Stimulated activated CD4-positive, alpha-beta T cell treated with anti-CD3 and anti-CD28 coated beads, Interleukin-1b, Interleukin-23, amount 100 ng/mL, for 1 hour (primary cell): ENCODE measurements at places on chromosomes 2 and 18.

GRCh38 chr2:234335661-234336228 lies 161.1 kb downstream of the ARL4C start:
- DNase-seq = no peak

- no peak for DNase-seq
These were observed 19.1 kb upstream of the GCFC2 start for GRCh38 chr2:75729861-75730260.

- DNase-seq = no peak
These were observed 84.5 kb downstream of the ABI2 start for GRCh38 chr2:203412546-203413331.

DNA sequence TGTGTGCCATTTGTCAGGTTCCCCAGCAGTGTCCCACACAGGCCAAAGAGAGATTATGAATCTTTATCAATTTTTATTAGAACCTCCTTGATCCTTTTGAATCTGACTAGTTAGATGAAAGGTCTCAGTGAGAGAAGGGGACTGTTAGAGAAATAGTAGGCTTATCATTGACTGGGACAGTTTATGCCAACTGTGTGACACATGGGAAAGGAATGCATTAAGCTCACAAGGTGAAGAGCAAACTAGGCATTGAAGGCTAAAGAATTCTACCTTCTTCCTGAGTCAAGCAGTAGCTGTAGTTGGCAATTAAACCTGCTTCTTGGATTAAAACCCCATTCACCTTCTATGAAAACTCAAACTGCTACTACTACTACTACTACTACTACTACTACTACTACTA lies 389.6 kb upstream of the CDH19 start:
- no peak for DNase-seq

DNA sequence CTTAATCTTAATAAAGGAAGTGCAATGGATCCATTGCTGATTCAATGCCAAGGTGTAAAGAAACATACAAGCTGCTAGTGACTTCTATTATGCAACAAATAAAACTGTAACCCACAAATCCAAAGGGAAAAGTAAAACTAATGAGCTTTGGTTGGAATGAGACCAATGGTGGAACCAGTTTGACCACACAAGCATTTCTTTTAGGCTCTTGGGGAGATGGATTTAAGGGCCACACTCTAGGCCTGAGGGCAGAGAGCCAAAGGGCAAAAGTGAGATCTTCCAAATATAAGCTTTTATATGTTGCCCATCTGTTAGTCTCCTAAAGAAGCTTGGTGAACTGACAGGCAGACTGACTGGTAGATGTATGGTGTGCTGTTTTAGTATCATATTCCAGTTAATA lies 41.5 kb upstream of the MMADHC start:
- DNase-seq = no peak

DNA sequence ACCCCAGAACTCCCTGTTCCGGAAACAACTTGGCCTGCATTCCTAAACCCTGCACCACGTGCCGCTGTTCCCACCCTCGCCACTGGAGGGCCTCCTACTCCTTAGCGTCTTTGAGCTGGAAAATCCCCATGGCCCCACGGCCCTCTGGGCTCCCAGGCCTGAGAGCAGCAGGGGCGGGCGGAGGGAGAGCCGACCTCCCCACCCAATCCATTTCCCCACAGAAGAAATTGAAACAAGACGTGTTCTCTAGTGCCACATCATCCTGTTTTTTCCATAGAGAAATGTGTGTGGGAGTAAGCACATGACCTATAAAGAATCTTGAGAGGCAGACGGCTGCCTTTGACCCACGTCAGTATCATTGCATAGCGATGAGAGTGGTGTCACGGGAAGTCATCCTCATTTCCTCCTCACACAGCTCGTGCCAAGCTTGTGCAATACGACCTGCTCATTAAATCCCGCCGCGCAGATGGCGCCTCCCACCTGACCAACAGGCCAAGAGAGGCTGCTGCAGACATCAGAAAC lies 79.2 kb downstream of the LAMA1 start:
- DNase-seq = no peak

GRCh38 chr2:36731941-36732672 lies 35.6 kb downstream of the VIT start:
- DNase-seq = no peak

DNA sequence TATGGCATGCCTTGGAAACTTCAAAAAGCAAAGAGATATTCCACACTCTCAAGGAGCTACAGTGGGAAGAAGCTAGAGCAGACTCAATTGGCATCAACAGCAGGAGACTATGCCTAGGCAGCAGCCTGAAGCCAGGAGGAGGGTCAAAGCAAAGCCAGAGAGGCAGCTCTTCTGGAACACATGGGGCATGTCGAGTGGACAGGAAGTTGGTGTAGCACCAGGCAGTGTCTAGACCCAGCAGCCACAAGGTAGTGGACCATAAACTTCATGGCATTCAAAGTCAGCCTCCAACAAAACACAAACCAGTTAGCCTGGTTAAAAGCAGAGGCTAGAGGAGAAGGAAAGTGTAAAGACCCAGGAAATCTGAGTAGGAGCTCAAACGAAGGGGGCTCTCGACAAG lies 311.2 kb upstream of the PKDCC start:
- DNase-seq = no peak

GRCh38 chr2:228164718-228165117 lies 16.8 kb downstream of the SPHKAP start:
- DNase-seq = no peak

GRCh38 chr2:219702796-219703545 lies 75.5 kb downstream of the SLC4A3 start:
- no peak for DNase-seq

GRCh38 chr2:212337486-212338343 lies 200.9 kb downstream of the ERBB4 start:
- DNase-seq = no peak

DNA sequence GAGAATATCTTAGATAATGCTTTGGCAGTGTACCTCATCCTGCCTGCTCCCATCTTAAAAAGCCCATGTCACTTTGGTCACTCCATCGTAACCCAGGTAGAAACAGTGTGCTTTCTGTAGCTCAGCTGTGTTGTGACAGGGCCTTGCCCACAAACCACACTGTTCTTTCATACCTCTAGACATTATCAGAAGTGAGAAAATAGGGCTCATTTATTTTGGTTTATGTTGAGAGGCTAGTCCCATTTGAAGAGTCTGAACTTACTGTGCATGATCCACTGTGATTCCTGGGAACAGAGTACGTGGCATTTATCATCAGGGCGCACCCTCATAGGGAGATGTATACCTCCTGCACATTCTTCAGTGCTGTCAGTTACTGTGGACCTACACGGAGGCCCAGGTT lies 69.7 kb downstream of the FEZ2 start:
- DNase-seq = no peak

GRCh38 chr18:65057439-65058083 lies 693.3 kb upstream of the CDH7 start:
- no peak for DNase-seq

DNA sequence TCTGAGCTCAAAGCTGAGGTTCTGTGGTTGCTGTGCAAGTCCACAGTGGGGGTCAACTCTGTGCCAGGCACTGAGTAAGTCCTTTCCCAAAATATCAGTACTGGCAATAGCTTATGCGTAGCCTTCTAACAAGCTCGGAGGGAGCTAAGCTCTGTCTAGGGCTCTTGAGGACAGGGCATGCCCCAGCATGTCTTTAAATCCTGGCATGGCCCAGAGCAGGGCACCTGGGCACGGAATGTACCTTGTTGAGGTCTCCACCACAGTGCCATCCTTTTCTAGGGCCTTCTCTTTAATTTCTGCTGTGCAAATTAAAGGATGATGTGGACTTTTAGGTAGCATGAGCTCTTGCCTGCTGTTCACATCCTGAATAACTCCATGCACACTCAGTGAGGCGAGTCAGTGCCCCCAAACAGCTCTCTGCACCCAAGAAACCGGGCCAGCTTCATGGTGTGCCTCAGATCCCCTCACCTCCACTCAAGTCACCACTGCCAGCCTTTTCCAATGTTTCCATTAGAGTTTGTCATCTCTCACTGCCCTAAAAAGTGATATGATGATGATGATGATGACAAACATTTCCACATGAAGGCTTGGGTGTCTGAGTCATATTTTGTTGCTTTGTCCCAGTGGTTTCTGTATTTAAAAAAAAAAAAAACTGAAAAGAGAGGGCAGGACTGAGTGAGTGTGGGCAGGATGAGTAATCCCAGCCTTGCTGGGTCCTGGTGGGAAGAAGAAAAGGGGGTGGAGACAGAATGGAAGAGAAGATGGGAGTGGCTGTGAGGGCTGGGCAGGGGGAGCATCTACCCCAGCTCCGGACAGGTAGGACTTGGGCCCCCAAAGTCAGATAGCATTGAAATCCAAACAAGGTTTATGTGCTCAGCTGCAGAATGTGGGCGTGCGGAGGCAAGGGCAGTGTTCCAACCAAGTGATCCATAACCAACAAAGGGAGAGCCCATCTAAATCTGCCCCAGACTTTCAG lies 78.9 kb downstream of the ZBTB7C start:
- DNase-seq = no peak

DNA sequence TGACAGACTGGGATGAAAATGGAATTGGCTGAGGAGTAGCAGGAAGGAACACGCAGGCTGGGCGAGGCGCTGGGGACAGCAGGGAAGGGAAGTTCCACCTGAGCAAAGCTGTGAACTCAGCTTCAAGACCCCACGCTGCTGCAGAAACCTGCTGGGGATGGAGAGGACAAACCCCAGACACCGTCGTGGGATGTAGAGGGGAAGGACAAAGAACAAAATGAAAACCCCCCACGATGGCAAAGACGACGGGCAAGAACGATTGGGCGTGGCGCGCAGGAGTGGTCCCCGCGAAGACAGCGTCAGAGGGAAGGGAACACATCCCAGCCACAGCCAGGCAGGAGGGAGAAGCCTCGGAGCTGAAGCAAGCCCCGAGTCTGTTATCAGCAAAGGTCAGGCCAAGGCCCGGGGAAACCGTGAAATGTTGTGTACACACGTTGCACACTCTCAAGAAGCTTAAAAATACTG lies 222.9 kb downstream of the NDUFA10 start:
- DNase-seq = no peak
